ENCODE measurements at places on chromosomes 5 and 9. TPM values are rescaled to one million over a fixed set of nuclear protein-coding genes. Genes with fewer than 3 reads are reported as not detected.

The ZFP2 gene
- total RNA-seq = 0.54 TPM

DNA sequence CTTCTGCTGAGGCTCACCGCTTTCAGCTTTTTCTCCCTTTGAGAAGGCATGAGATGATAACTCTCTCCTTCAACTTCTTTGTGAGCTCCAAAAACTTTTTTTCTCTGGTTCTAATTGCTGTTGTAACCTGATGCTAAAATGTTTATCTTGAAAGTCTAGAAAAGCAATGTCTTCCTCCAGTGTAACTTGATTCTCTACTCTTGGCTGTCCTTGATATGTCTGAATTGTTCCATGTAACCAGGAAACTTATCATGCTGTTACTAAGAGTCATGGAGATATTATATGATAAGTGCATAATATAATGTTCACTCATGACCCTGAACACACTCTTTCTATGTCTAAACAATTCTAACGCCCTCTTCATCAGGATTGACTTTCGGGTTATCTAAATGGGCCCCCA lies 128.0 kb upstream of the ABCA1 start:
- DNase-seq = no peak

GRCh38 chr9:6355728-6356127 lies 27.6 kb downstream of the TPD52L3 start:
- DNase-seq = no peak

DNA sequence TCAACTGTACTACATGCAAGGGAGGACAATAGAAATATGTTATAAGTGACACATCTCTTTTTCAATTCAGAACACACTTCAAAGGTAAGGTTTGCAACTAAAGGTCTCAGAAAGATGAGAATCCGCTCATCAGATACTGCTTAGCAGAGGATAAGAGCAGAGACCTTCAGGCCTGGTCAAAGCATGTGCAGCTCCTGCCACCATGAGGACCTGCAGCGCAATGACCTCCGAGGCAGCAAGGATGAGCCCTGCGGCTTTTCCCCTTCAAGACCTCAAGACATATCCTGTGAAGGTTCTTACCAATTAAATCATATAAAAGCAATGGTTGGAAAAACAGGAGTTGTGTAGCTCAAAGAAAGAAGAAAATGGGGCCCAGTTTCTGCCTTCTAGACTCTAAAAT lies 135.8 kb downstream of the TRIM36 start:
- DNase-seq = no peak

The SNX30 gene
- total RNA-seq = 4.5 TPM

- no peak for DNase-seq
Observed at GRCh38 chr9:87587356-87587745, 89.7 kb downstream of the DAPK1 start.

DNA sequence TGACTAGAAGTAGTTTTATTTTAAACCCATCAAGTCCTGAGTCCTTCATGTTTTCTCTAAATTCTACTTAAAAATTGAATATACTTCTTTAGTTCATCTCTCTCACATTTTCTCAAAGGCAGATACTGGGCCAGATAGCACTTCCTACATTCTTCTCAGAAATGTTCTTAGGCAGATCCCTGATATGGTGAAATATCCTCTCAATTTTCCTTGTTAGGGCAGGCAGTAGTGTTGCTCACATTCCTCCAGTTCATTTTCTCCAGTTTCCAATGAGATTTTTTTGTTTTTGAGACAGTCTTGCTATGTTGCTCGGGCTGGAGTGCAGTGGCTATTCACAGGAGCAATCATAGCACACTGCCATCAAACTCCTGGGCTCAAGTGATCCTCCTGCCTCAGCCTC lies 5.7 kb downstream of the GCNT1 start:
- DNase-seq = no peak

DNA sequence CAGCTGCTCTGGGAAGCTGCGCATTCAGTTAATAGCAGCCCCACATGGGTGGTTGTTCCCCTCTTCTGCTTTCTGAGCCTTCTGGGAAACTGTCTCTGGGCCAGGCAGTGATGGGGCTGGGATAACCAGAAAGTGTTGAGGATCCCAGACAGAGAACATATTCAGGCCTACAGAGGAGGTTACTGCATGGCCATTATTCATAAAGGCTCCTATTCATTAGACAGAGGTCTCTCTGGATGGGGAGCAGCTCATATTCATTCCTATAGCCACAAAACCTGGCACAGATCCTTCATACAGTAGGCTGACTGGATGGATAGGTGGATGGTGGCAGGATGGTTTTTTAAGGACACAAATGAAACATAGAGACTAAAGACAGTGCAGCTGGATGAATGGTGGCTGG lies 76.3 kb downstream of the HSPA4 start:
- no peak for DNase-seq

- no peak for DNase-seq
Observed at GRCh38 chr5:143062379-143062778, 292.2 kb downstream of the ARHGAP26 start.

- DNase-seq = no peak
Observed at GRCh38 chr5:101904736-101905135, 391.3 kb downstream of the SLCO4C1 start.

DNA sequence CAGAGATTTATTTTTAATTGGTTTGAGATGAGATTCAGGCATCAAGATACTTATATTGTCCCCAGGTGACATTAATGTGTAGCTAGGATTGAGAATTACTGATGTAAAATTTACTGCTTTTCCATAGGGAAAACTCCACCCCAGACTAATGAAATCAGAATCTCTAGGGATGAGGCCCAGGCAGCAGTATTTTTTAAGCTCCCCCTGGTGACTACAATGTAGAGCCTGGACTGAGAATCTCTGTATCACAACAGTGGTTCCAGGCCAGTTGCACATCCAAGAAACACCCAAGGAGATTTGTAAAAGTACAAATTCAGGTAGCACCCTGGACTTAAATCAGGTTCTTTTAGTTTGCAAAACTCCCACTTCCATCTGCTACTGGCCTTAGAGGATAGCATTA lies 185.7 kb downstream of the MARCHF11 start:
- no peak for DNase-seq

The PCDHA1 gene
- not detected for total RNA-seq

DNA sequence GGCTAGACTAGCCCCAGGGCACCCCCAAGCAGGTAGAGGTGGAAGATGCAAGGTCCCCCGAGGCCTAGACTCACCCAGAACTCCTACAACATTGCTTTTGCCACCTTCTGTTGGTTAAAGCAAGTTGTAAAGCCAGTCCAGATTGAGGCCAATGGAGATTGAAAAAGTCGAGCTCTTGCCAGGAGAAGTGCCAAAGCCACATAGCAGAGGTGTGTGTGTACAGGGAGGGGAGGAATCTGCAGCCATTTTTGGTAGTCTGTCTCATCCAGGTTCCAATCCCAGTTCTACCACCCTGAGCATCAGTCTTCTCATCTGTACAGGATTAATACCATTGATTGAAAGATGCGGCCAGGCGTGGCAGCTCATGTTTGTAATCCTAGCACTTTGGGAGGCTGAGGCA lies 12.3 kb upstream of the URM1 start:
- no peak for DNase-seq

DNA sequence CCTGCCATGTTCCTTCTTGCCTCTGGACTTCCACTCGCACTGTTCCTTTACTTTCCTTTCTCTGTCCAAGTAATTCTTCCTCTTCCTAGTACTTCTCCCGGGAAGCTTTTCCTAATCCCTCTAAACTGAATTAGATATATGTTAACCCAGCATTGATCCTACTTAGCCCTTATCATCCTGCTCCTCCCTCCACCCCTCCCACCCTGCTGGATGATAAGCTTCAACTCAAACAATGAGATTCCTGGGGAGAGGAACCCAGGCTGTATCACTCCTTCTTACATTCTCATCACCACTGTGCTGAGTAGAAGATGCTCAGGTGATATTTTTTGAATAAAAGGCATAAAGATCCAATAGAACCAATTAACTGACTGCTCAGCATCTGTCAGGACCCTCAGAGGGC lies 45.7 kb downstream of the CDK5RAP2 start:
- DNase-seq = no peak

DNA sequence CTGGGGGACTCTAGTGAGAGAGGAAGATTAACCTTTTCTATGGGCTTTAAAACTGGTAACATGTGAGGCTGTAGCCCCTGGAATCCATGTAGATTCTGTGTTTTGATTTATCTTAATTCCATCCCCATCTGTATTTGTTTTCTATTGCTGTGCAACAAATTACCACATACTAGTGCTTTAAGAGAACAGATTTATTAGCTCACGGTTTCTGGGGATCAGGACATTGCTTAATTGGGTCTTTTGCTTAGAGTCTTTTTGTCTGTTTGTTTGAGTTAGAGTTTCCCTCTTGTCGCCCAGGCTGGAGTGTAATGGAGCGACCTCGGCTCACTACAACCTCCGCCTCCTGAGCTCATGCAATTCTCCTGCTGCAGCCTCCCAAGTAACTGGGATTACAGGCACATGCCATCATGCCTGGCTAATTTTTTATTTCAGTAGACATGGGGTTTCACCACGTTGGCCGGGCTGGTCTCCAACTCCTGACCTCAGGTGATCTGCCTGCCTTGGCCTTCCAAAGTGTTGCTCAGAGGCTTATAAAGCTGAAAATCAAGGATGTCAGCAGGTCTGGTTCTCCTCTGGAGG lies 29.9 kb upstream of the GNA14 start:
- DNase-seq = no peak

GRCh38 chr5:98158440-98158839 lies 615.0 kb upstream of the RGMB start:
- DNase-seq = no peak

GRCh38 chr9:9112001-9112720 lies 1312.6 kb upstream of the DMAC1 start:
- DNase-seq = no peak

- no peak for DNase-seq
Observed at GRCh38 chr5:43704243-43704642, 101.3 kb downstream of the NNT start.

DNA sequence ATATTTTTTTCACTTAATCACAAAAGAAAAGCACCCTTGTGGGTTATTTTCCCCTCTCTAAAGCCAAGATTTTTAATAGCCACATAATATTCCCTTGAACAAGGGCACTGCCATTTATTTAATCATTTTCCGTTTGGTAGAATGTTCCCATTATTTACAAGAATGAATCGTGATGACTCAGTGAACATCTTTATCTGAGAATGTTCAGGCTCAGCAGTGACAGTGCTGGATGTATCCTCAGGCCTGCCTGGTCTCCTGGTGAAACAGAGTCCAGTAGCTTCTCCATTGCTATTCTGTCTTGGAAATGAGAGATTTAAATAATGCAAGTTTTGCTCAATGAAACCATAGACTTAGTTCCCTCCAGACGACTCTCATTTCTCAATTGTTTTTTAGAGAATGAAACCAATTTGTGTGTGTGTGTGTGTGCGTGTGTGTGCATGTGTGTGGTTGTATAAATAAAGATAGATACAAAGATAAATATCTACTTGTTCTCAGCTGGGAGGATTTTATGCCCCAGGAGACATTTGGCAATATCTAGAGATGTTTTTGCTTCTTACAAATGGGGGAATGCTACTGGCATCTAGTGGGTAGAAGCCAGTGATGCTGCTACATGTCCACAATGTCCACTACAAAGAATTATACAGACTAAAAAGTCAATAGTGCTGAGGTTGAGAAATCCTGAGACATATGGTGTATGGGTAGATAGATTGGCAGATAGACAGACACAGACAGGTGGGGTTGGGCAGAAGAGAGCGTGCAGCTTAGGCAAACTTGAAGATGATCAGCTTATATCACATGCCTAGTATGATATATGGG lies 55.0 kb downstream of the PAPPA start:
- DNase-seq = no peak

- DNase-seq = no peak
Observed at GRCh38 chr5:17991775-17992174, 357.5 kb downstream of the TAF11L14 start.

The PCDHGA10 gene
- total RNA-seq = 5.4 TPM

DNA sequence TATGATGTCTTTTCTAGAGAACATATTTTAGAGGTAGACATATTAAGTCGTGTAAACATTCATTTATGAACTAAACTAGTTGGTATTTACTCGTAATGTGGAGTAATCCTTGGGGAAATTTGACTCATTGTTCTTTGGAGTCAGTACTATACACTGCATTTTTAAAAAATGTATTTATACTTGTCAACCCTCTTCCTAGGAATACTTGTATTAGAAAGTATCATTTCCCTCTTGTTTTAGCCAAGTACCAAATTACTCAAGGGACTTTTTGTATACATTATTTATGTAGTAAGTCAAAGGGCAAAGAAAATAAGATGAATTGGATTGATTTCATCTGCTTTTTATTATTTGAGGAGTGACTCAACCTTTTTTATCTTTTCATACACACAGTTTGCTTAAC lies 248.1 kb upstream of the IZUMO3 start:
- DNase-seq = no peak

GRCh38 chr5:9015937-9016270 lies 530.0 kb downstream of the SEMA5A start:
- no peak for DNase-seq

The ADRB2 gene
- total RNA-seq = 5.6 TPM

- no peak for DNase-seq
Observed at GRCh38 chr9:120583958-120584369, 4.0 kb upstream of the CDK5RAP2 start.

- DNase-seq = peak; percentile 65
Observed at GRCh38 chr9:92763721-92764380, 782 bp downstream of the BICD2 start.

GRCh38 chr5:52693280-52693679 lies 94.4 kb upstream of the ITGA1 start:
- peak; percentile 48 for DNase-seq

DNA sequence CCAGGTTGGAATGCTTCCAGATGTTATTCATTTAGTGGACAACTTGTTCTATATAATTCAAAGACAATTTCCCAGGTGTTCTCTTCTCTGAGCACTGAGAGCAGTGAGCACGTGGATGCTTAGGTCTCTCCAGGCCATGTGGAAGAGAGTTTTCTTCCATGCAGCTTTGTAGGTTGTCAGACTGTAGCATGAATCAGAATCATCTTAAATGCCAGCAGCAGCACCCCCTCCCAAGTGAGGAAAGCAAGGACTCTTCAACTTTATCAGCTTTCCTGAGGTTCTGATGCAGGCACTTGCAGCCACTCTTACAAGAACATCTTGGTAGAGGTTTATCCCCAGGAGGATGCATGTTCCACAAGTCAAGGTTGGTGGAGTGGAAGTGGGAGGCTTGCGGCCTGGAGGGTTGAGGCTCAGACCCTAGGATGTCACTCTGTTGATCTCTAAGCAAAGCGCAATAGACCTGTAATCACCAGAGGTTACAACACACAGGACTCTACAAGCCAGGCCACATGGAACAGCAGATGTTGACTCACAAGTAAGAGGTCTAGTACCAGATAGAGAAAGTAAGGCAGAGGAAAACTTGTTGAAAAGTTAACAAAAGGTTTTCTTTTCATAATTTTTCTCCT lies 47.7 kb downstream of the UGCG start:
- DNase-seq = no peak

All from Right ventricle myocardium superior (tissue), 1 donor.